ENCODE measurements at places on chromosomes 11 and 22.

- no peak for DNase-seq
Observed at GRCh38 chr11:20122131-20122530, 38.1 kb downstream of the DBX1 start.

- peak; percentile 97 for DNase-seq
Observed at GRCh38 chr11:128488471-128488870, 98.9 kb downstream of the ETS1 start.

DNA sequence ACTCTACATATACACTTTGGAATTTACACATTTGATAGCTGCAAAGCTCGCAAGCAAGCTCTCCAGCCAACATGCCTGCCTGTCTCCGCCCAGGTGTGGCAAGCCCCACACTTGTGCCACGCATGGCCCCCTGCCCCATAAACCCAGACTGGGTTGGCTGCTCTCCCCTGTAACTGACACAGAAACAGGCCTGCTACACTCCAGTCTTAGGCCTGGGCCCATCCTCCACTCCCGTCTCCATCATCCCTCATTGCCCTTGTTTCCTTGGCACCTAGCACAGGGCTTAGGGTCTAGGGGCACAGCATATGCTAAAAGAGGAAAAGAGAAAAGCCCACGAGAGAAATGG lies 41.4 kb downstream of the PACSIN2 start:
- no peak for DNase-seq

DNA sequence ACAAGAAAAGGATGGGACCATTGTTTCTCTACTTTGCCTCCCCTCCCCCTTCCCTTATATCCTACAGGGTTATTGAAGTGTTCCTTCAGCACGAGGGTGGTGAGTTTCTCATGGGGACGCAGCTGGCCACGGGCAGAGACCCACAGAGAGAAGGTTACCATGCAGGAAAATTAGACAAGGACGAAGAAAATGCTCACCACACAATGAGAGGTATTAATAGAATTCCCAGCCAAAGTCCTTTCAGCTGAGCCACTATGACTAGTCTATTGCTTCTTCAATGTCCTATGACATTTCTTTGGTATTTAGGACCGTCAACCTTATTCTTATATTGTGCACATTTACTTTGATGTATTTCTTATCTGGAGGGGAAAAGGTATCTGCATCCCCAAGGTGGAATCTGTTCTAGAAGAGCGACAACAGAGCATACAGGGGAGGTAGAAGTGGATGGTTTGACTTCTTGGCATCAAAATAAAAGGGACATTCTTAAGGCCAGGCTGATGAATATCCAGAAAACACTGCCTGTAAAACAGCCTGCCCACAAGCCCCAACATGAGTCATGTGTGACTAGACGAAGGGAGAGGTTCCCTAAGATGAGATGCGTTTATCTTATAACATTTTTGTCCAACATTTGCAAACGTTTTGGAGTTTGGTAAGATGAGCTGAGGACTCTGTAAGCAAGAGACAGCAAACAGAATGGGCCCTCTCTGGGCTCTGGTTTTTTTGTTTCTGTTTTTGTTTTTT lies 209.8 kb upstream of the NARS2 start:
- DNase-seq = peak; percentile 73

DNA sequence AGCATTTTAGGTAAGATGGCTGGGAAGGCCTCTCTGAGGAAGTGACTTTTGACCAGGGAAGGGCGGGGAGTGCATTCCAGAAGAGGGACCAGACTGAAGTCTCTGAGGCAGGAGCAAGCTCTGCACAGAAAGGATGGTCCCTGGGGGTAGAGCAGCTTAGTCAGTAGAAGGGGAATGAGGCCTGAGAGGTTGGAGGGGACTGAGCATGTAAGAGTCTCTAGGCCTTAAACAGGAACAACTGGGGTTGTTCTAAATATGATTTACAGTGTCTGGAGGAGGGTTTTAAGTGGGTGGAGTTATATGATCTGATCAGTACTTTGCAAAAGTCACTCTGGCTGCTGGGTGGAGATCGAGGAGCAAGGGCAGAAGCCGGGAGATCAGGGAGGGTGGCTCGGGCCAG lies 31.7 kb upstream of the TEF start:
- DNase-seq = no peak
